MG63 (cell line): ENCODE measurements at places on chromosomes 4 and X. TPM values are rescaled to one million over a fixed set of nuclear protein-coding genes. Genes with fewer than 3 reads are reported as not detected.

- no peak for DNase-seq
Measured at GRCh38 chrX:107700317-107700774, 72.0 kb downstream of the PRPS1 start.

DNA sequence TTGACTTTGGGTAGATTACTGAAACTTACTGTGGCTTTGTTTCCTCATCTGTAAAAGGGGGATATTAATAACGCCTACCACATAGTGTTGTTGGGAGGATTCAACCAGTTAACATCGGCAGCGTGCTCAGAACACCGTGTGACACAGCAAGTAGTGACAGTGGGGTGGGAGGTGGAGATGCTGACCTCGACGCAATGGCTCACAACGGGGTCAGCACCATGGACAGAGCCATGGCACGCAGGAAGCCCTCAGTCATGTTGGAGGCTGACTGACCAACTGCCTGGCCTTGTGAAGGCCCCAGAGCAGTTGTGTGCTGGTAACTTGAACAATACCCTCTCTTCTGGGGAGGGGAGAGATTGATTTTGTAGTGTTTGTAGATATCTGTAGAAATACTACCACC lies 93.2 kb downstream of the WFS1 start:
- peak; percentile 13 for DNase-seq

DNA sequence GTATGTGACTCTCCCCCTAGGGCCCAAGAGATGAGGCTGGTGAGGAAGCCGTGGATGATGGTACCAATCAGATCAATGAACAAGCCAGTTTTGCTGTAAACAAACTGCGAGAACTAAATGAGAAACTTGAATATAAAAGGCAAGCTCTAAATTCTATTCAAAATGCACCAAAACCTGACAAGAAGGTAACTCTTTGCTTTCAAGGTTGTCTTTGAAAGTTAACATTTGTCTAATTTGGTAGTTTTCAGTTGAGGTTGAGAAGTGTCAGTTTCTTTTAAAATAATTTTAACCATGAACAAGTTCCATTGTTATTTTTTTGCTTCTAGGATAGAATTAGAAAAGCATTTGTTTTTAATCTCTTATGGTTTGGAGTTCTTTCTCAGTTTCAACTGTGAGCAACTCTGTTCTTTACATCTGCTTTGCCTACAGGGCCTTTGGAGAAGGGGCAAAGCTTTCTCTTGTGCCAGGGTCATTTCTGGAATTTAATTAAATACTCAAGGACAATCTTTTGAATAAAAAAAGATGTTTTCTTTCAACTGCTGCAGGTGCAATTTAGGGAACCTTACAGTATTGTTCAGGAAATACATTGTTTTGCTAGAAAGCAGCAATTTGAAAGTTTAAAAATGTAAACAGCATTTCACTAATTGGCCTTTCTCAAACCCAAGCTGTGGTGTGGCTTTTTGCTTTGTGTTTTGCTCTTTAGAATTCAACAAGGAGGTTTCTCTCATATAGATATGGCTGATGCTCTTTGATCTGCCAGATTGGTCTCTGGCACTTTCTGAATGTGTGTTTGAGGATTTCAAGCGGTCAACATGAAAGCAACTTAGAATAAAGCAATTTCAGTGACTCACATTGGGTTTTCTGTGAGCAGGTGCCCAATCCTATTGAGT lies 62.9 kb downstream of the LRP2BP start:
- no peak for DNase-seq

- no peak for DNase-seq
Measured at GRCh38 chr4:140213116-140213515, 59.1 kb upstream of the MAML3 start.

DNA sequence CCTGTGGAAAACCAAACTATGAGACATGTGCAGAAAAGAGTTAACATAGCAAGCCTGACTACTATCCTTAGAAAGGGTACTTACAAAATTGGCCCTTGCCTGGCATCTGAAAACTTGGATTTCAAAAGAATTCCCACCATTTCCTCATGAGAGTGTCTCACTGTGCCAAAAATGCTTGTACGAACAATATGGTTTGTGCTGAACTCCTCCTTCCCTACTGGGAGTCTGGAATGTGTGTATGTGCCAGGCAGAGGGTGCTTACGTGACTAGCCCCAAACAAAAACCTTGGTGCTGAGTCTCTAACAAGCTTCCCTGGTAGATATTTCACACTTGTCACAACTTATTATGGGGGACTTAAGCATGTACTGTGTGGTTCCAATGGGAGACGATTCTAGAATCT lies 81.7 kb upstream of the GIMD1 start:
- peak; percentile 1 for DNase-seq

DNA sequence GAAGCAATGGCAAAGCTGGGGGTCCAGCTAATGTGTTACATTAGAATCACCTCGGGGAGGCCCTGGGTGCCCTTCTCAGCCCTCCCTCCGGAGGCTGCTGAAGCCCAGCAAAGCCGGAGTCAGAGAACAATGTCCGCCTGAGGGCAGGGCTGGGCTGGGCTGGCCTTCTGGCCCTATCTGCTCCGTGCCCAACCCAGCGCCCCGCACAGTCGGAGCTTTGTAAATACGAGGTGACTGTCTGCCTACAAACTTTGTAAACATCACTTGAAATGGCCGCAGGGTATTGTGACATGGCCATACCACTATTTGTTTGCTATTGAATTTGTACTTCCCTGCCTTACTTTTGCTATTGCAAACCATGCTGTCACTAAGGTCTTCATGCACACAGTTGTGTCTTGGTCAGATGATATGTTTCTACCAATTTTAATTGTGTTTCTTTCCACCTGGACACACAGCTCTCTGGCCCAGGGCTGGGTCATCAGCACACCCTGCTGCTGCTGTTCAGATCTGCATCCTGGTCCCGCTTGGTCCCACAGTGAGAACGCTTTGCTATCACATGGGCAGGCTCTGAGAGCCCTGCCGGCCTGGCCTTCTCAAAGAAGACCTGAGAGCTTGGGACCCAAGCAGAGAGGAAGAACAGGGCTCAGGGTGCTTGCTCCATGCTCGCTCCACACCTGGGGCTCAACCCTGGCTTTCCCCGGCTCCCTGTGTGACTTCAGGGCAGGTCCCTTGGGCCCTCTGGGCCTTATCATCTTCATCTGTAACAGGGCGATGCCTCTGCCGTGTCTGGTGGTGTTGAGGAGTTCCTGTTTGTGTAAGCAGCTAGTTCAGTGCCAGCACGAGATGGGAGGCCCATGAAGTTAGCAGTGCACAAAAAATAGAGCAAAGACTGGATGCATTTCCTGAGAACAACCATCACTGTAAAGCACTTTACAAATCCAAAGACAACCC lies 2.3 kb downstream of the S100P start:
- DNase-seq, result no peak

- no peak for DNase-seq
Measured at GRCh38 chr4:159937595-159937994, 834.7 kb downstream of the RAPGEF2 start.

TLR2 gene
- 0.33 and 0.62 TPM in 2 replicates for total RNA-seq

GNRHR gene
- total RNA-seq, result not detected in 2 replicates

RTL3 gene
- total RNA-seq, result 1.7 TPM in 1 of 2 replicates, not detected in the other

PABPC1L2A gene
- total RNA-seq, result not detected in 2 replicates

DOK7 gene
- 7.1 and 9.6 TPM in 2 replicates for total RNA-seq

PSAPL1 gene
- total RNA-seq, result not detected in 2 replicates
